ENCODE measurements at places on chromosomes 1 and 21.

DNA sequence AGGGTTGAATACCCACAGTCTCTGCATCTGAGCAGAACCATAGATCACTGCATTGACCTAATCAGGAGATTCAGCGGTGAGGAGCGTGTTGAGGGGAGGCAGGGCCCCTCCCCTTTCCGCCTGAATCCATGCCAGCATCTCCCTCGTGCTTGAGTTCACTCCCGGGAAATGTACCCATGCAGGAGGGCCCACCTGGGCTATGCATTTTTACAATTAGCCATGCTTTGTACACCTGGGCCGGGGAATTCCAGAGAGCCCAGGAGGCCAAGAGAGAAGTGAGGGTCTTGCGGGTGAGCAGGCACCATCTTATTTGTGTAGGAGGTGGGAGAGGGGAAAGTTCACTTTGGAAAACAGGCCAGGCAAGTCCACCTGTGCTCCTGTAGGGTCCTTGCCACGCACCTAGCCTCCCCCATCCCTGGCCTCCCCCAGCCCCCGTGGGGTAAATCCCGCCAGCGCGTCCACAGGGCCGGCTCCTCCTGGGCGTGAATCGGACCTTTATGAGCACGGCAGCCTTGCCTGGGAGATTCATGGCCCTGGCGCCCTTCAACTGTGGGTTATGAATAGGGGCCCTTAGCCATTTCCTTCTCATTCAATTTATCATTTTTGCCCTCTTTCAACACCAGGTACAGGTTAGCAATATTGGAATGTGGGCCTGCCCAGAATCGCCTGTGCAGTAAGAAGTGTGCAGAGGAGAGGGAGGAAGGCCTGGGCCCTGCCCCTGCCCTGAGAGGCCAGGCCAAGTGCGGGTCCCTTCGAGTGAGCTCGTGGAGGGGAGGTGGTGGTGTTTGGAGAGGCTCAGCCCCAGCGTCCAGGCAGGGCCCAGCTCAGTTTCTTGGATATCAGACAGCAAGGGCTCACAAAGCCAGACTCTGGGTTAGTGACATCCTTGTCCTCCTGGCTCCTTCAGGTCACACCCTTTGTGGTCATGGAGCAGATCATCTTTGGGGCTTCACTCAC, 84.4 kb upstream of the ACTRT2 start:
- DNase-seq: no peak

GRCh38 chr1:208235982-208236761, 8.0 kb downstream of the PLXNA2 start:
- no peak for DNase-seq

GRCh38 chr1:186206048-186206570, 168.9 kb downstream of the TPR start:
- no peak for DNase-seq

DNA sequence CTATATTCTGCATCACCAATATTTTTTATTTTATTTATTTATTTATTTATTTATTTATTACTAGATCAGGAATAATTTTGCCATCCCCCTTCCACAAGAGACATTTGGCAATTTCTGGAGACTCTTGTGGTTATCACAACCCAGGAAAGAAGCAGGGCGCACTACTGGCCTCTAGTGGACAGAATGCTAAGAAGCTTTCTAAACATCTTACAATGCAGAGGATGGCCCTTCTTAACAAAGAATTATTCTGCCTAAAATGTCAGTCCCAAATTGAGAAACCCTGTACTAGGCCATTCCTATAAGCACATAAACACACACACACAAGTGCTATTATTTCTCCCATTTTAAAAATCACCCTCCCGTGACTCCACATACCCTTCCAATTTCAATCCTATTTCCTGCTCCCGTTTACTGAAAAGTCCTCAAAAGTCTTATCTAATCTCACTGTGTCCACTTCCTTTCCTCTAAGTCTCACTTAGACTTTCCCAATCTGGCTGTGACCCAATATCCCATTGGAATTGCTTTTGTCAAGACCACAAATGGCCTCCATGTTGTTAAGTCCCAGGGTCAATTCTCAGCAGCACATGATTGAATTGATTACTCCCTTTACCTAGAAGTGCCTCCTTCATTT, 43.7 kb upstream of the RNF11 start:
- DNase-seq: no peak

- DNase-seq: no peak
These were observed 539.7 kb downstream of the USP25 start for GRCh38 chr21:16269476-16269875.

- no peak for DNase-seq
These were observed 200.7 kb upstream of the RAB4A start for GRCh38 chr1:229070168-229070567.

DNA sequence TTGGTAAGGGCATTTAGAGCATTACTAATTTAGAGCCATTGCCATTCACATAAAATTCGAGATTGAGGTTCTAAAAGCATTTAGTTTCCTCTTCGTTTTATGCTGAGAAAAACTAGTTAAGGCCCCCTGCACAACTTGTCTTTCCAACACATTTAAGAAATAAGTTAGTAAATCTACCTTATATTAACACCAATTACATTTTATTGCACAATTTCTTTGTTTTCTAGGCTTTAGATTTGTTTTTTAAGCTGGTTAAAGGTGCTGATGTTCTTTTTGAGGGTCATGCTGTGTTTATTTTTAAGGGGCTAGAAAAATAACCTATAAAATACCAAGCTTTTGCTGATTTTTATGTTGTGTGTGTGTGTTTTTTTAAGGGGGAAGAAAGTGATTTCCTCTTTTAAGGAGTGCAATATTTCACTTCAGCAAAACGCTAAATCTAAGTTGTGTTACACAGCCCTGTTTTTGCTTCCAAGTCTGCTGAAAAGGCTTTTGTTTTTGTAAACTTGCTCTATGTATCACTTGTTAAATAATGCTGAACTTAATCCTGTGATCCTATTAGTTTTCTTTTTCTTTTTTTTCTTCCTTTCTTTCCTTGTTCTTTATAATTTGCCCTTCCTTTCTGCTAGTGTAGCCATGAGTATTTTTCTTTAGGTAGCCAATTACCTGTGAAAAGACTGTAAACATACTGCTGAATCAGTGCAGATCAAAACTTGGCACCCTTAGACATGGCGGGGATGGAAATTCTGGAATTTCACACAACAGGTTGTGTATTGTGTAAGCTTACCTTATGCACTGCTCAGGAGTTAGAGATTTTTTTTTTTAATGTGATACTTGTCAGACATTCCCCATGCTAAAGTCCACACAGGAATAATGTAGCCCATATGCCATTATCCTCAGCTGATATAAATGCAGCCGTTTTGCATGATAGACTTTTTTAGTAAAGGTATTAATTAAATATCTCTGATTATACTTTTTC, 1.5 kb downstream of the CEPT1 start:
- DNase-seq: no peak

- no peak for DNase-seq
These were observed 392.6 kb downstream of the NTNG1 start for GRCh38 chr1:107533436-107533835.

DNA sequence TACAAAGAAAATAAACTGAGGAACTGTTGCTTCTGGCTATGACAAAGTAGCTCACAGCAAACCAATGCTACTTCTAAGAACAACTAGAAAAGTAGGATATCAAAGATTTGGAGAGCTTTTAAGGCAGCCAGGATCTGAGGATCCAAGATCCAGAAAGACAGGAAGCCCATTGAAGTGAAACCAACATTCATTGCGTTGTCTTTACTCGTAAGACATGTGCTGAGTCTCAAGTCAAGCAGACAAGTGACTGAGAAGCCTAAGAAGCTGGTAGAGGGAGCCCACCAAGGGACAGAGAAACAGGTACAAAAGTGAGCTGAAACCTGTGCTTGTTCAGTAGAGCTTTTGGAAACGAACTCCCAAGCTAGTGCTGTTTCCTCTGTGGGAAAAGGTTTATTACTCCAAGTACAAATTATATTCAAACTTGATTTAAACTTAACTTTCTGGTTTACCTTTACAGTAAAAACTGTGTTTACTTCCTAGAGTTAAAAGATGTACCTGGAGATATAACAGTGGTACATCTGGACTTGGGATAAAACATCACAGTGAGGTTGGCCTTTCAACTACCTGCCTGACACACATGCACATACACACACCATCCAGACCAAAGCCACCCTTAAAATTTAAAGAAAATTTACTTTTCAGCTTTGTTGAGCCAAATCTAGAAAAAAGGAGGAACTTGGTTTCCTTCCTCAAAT, 41.2 kb downstream of the NME7 start:
- no peak for DNase-seq

DNA sequence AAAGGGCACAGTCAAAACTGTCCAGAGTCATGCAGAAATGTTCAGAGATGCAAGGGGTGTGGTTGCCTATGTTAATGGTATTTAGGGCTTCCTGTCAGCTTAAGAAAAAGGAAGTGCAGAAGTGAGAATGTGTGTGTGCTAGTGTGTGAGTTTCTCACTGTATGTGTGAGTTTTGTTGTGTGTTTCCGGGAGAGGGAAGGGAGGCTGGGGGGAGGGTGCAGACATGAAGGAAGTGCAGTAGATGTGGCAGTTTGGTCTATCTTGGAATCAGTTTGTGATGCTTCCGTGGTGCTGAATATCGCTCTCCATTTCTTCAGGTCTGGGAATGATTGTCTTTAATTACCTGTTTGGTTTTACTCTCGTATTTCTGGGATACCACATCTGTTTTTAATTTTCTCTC, 16.5 kb upstream of the ATP6V1G3 start:
- DNase-seq: peak; percentile 54

- DNase-seq: no peak
These were observed 337.5 kb downstream of the KCNH1 start for GRCh38 chr1:210796421-210796820.

GRCh38 chr1:74690364-74690696, 16.7 kb upstream of the ERICH3 start:
- no peak for DNase-seq

GRCh38 chr1:178145605-178146004, 51.7 kb downstream of the RASAL2 start:
- DNase-seq: no peak

- no peak for DNase-seq
These were observed 58.9 kb downstream of the ERG start for GRCh38 chr21:38439426-38439825.

GRCh38 chr21:31869750-31870149, 3.1 kb upstream of the HUNK start:
- no peak for DNase-seq

- no peak for DNase-seq
These were observed 13.6 kb downstream of the IPO9 start for GRCh38 chr1:201842472-201843027.

GRCh38 chr1:23868557-23869016, 497 bp upstream of the FUCA1 start:
- DNase-seq: no peak

GRCh38 chr1:201501812-201502510, 5.0 kb downstream of the CSRP1 start:
- DNase-seq: no peak

DNA sequence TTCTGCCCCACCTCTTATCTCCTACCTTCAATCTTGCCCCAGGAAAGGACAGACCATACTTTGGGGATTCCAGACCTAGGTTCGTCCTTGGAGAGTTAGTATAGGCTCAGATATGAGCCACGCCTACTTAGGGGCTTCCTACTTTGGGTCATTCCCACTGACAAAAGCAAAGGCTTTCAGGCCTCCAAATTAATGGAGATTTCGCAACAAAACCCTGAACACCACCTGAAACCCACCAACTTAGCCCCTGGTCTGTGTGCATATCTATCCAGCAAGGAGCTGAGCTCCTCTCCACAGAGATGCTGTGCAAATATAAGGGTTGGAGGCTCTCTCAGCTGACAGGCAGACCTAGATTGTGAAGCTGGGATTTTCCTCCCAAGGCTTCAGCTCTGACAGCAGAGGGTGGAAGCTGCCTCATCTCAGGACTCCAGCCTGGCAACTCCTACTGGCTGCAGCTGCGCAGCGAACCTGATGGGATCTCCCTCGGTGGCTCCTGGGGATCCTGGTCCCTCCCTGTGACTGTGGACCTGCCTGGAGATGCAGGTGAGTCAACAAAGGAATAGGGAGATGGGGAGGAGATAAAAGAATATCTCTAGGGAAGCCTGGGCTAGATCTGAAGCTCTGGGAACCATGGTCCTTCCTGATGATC, 2.1 kb downstream of the MPL start:
- DNase-seq: no peak

DNA sequence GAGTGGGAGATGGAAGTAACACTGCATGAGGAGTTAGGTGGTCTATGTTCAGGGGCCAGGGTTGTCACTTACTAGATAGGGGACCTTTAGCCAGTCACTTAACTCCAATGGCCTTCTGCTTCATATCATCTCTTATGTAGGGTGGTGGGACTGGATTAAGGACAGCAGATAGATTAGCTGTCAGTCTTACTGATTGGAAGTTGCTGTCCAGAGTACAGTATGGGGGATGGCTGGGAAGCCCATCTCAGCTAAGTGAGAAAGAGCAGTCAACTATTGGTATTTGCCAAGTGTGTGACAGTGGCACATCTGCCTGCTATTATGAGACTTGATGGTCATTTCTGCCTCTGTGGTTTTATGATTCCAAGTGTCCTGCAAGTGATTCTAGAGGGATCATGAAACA, 130.9 kb downstream of the FGGY start:
- no peak for DNase-seq

DNA sequence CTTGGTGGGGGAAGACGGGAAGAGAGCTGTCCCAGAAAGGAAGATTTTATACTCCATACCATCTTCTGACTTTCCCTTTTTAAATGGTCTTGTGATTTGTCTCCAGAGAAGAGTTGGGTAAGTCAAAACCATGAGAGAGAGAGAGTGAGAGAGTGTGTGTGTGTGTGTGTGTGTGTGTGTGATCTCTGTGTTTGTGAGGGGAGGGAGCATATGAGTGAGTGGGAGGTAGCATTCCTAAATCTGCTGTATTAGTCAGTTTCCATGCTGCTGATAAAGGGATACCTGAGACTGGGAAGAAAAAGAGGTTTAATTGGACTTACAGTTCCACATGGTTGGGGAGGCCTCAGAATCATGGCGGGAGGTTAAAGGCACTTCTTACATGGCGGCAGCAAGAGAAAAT, 102.0 kb upstream of the VANGL1 start:
- DNase-seq: no peak

DNA sequence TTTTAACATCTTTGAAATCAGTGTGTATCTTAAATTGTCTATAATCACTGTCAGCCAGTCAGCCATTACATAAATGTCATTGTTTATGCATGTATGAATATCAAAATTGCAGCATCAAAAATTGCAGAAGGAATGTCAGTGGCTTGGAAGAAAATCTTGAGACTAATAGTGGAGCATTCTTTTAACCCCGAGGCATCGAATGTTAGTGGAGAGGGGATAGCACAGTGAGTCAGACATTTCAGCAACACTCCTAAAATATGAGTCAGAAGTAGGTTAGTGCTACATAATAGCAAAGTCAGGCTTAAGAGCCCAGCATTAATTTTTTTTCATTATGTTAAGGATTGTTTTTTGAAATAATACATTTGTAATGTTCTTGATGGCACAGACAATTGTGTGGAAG, 45.5 kb downstream of the SNRPE start:
- no peak for DNase-seq
